ENCODE measurements at places on chromosomes 7 and 10.

- no peak for DNase-seq
Observed at GRCh38 chr10:58894929-58895328, 281.5 kb upstream of the PHYHIPL start.

- no peak for DNase-seq
Observed at GRCh38 chr7:53609185-53609584, 573.8 kb downstream of the POM121L12 start.

- no peak for DNase-seq
Observed at GRCh38 chr10:4939224-4940072, 23.8 kb upstream of the AKR1C1 start.

- DNase-seq: no peak
Observed at GRCh38 chr10:43166880-43167497, 28.7 kb downstream of the CSGALNACT2 start.

DNA sequence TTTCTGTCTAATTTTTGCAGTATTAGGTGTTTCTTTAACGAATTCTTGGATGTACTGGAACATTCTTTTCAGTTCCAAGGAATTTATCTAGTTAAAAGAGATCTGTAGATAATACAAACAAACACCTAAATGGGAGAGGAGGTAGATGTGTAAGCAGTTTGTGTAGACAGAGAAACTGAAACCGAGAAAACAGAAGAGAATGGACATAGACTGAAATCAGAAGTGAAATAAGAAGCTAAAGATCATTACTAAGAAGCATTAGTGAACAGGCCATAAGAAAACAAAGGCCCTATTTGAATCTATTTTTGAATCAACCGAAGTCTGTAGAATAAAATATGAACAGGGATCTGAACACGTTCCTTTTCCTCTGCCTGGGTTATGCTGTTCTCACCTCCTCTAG is 26.5 kb upstream of the TMEM229A start:
- DNase-seq: no peak

GRCh38 chr10:131211965-131212619 is 99.4 kb downstream of the TCERG1L start:
- no peak for DNase-seq

- no peak for DNase-seq
Observed at GRCh38 chr10:67665491-67665890, 30.5 kb downstream of the CTNNA3 start.

GRCh38 chr7:27751888-27752660 is 12.1 kb downstream of the TAX1BP1 start:
- no peak for DNase-seq

GRCh38 chr7:148687555-148687954 is 11.1 kb upstream of the CUL1 start:
- no peak for DNase-seq

GRCh38 chr10:131587976-131588680 is 276.6 kb upstream of the TCERG1L start:
- DNase-seq: no peak

DNA sequence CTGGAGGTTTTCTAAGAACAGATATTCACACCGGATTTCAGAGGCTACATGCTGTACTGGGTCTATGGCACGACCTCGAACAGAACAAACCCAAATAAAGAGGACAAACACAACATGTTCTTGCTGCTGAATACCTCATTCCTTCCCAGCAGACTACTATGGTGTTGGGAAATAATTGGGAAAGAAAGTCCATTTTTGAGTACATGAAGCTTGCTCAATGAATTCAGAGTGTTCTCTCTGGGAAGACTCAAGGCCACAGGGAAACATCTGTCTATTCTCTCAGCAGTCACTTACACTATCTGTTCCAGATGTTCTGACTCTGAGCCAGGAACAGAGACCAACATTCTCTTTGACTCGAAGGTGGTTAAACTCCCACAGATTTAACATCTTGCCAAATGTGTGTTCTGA is 30.9 kb downstream of the LAMB1 start:
- DNase-seq: no peak

DNA sequence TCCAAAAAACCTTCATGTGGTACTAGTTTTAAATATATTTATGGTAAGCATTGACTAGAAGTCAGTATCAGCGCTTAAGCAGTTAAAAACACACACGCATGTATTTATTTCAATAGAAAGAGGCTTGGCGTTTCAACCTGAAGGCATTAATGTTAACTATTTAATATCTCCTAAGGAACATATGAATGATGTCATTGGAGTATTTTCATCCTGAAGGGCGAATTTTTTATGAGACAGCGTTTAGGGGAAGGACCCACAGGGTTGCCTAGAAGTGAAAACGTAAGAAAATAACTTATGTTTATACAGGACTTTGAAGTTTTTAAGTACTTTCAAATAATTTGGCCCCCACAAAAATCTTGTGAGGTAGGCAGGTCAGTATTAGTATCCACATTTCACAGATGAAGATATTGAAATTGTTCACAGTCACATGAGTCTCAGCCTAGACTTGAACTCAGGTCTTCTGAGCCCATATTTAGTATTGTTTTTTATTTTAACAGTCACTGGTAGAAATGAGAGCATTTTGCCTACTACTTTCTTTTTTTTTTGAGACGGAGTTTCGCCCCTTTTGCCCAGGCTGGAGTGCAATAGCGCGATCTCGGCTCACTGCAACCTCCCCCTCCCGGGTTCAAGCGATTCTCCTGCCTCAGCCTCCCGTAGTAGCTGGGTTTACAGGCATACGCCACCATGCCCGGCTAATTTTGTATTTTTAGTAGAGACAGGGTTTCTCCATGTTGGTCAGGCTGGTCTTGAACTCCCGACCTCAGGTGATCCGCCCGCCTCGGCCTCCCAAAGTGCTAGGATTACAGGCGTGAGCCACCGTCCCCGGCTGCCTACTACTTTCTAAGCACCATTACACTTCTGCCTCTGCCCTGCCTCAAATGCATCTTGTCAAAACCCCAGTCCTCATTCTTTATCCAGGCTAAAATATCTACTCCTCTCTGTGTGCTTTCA is 1.8 kb downstream of the SLK start:
- no peak for DNase-seq
